ENCODE measurements at places on chromosomes 4 and X. TPM values are rescaled to one million over a fixed set of nuclear protein-coding genes. Genes with fewer than 3 reads are reported as not detected.

- DNase-seq, result peak; percentile 10
- no peak overlapping the region for H3K4me3 ChIP-seq
- no peaks in the 10 kb centered on the region for H3K36me3 ChIP-seq
- no peaks in the 10 kb centered on the region for H3K27me3 ChIP-seq
- no peaks in the 10 kb centered on the region for H3K4me1 ChIP-seq
Observed at GRCh38 chr4:88054901-88055300, 47.5 kb downstream of the PKD2 start.

DNA sequence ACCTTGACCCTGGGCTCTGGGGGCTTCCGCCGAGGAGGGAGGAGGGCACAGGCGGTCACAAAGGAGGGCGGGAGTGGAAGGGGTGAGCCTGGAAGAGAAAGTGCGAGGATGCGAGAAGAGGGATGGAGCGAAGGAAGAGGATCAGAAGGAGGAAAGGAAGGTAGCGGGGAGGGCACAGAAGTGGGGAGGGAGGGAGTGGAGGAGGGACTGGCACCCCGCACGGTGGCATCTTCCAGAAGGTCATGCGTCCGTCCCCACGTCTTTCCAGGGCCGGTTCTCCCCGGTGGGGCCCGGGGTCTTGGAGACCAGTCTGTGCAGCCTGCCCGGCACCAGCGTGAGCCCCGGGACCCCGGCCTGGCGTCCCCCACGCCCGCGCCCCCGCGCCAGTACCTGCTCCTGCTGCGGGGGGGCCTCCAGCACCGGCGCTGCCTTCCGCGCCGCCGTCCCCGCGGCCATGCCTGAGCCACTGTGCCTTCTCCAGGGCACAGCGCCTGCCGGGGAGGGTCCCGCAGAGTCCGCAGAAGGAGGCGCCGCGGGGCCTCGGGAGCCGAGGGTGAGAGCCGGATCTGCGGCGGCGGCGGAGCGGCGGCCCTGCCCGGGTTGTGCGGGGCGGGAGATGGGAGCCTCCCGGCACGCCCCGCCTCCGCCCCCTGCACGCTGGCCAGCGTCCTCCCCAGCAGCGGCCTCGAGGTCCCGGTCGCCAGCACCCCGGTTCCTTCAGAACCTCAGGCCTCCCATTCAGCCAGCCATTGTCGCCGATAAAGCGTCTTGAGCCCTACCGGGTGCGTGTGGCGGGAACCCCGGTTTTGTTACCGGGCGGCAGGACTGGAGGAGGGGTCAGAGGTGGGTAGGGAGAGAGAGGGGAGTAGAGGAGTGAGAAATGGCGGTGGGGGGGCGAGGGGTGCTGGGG lies at the start of gene RNF175:
Gene RNF175 (minus strand): TSS at position 618 of the 910 bp plus-strand sequence. CDS start 162 bp downstream, at position 456.
- peaks cover 41% of the 10 kb centered on the region for H3K27me3 ChIP-seq
- no peak for DNase-seq
- no peaks in the 10 kb centered on the region for H3K4me1 ChIP-seq

DNA sequence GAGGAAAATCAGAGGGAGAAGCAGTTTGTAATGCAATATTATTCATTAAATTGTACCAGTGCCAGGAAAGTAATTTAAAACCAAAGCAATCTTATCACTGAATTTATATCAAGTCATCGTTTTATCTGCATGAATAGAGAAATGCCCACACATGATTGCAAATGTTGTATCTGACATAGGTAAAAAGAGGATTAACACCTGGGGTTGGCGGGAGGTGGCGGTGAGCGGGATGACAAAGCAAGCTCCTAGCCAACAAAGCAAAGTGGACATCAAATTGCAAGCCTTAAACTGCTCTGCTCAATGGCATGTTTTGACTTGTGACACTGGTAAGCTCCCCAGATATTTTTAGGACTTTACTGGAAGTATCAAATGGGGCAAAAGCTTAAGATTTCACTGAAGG lies 16.4 kb downstream of the HPGD start:
- no peaks in the 10 kb centered on the region for H3K36me3 ChIP-seq
- no peak for DNase-seq
- no peaks in the 10 kb centered on the region for H3K27me3 ChIP-seq
- no peak overlapping the region for H3K27ac ChIP-seq
- H3K4me1 ChIP-seq, result no peaks in the 10 kb centered on the region

- H3K27me3 ChIP-seq, result no peaks in the 10 kb centered on the region
- DNase-seq, result no peak
- no peaks in the 10 kb centered on the region for H3K36me3 ChIP-seq
- no peak overlapping the region for H3K27ac ChIP-seq
Observed at GRCh38 chrX:121336831-121337421, 289.5 kb downstream of the GLUD2 start.

DNA sequence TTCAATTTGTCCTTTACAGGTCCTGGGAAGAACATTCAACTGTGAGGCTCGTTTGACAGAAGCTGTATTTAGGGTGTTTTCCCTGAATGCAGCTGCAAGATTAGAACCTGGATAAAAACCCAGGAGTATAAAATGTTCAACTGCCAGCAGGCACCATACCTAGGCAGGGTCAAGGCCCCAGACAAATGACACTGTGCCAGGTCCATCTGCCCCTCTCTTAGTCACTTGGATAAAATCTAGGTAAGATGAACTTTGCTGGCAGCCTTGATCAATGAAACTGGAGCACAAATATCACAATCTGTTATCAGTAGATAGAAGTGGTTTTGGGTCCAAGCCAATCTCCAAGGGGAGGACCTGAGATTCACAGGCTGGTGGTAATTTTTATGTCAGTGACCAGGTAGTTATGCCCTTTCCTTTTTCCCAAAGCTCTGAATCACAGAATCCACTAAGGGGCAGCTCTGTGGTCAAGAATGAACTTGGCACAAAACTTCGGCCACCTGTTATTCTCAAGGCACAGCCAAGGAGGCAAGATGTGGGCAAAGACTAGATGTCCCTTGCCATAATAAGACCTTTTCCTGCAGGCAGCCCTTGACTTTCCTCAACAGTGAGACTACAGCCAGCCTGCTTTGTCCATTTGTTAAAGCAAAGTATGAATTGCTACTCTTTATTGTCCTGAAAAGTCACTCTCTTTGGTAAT lies 501.0 kb downstream of the PPARGC1A start:
- H3K27me3 ChIP-seq, result no peaks in the 10 kb centered on the region
- no peaks in the 10 kb centered on the region for H3K4me1 ChIP-seq
- H3K36me3 ChIP-seq, result no peaks in the 10 kb centered on the region
- no peak overlapping the region for H3K4me3 ChIP-seq

GRCh38 chrX:155001873-155002272 lies 20.6 kb downstream of the F8 start:
- no peak for DNase-seq
- no peak overlapping the region for H3K27ac ChIP-seq
- no peaks in the 10 kb centered on the region for H3K27me3 ChIP-seq
- no peaks in the 10 kb centered on the region for H3K36me3 ChIP-seq
- no peak overlapping the region for H3K4me3 ChIP-seq

DNA sequence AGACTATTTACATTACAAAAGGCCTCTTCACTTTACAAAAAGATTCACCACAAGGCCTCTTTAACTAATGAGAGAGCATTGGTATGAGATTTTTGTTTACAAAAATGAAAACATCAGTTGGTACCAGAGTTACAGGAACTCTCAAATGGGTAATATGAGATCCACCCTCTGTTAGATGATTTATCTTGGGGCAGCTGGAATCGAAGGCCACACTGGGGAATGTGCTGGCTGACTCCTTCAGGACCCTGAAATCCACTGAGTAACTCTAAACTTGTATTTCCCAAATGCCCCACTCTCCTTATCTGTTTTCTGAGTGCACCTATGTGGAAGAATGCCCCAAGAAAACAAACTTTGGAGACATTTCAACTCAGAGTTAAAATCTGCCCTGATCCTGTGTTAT lies 232.9 kb upstream of the F9 start:
- H3K36me3 ChIP-seq, result no peaks in the 10 kb centered on the region
- H3K27me3 ChIP-seq, result no peaks in the 10 kb centered on the region
- H3K4me3 ChIP-seq, result no peak overlapping the region
- no peak overlapping the region for H3K27ac ChIP-seq
- no peaks in the 10 kb centered on the region for H3K4me1 ChIP-seq
- no peak for DNase-seq

DNA sequence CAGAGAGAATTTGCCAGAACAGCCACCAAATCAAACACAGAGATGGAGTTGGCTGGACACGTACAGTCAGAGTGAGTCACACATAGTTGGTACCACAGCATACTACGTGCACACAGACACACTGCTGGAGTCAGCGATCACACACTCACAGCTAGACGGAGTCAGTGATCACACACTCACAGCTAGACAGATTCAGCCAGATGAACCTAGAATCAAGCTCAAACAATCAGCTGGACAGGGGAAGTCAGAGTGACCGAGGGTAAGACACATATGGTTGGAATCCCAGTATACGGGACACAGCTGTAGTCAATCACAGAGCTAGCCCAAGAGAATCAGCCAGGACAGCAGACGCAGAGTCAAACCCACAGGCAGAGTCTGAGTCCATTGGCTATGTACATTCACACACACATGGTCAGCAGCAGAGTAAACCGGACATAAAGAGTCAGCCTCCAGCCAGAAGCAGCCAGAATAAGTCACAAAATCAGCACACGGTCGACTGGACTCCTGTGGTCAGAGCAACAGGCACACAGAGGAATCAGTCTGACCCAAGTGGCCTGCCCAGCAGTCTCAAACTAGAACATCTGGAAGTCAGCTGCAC lies 4.6 kb downstream of the SLC38A5 start:
- no peak overlapping the region for H3K27ac ChIP-seq
- no peak for DNase-seq
- peaks cover 20% of the 10 kb centered on the region for H3K4me1 ChIP-seq
- peaks cover 58% of the 10 kb centered on the region for H3K36me3 ChIP-seq
- no peak overlapping the region for H3K4me3 ChIP-seq
- H3K27me3 ChIP-seq, result no peaks in the 10 kb centered on the region

GRCh38 chrX:18855919-18856644 lies 127.8 kb downstream of the PHKA2 start:
- no peak for DNase-seq
- no peaks in the 10 kb centered on the region for H3K4me1 ChIP-seq
- peaks cover 4% of the 10 kb centered on the region for H3K27me3 ChIP-seq
- no peak overlapping the region for H3K4me3 ChIP-seq
- H3K27ac ChIP-seq, result no peak overlapping the region
- no peaks in the 10 kb centered on the region for H3K36me3 ChIP-seq

DNA sequence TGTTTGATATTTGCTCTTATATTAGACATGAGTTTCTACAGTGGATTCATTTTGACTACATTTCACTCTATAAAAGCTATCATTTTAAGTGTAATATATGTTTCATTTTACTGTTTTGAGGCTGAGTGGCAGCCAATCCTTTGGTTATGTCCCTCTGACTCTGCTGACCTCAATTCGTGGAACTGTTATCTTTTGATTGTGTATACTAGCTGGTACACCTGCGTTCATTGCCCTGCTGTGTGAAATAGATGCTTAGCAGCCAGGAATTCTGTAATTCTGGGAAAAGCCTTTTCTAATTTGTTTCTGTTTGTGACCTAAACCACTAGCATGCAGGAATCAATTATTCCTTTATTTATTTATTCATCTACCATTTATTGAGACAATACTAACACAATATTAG lies 269.4 kb upstream of the CT83 start:
- no peaks in the 10 kb centered on the region for H3K27me3 ChIP-seq
- no peaks in the 10 kb centered on the region for H3K36me3 ChIP-seq
- DNase-seq, result no peak

- H3K4me3 ChIP-seq, result no peak overlapping the region
- no peak for DNase-seq
- no peaks in the 10 kb centered on the region for H3K4me1 ChIP-seq
- no peak overlapping the region for H3K27ac ChIP-seq
- H3K36me3 ChIP-seq, result peaks cover 10% of the 10 kb centered on the region
Observed at GRCh38 chr4:88792268-88792781, 94.7 kb upstream of the NAP1L5 start.

DNA sequence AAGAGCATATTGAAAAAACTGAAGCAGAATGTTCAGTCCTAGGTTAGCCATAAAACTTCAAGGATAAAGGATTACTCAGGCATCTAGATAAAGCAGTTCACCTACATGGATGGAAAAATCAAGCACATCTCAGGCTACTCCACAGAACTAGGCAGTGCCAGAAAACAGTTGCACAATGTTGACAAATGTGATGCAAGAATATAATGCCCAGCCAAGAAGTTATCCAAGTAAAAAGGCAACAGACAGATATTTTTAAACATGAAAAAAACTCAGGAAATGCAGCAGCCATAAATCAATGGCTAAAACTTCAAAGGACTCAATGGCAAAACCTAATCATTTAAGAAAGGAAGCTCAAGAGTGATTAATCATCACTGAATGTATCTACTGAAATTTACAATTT lies 456.0 kb upstream of the FAM241A start:
- no peaks in the 10 kb centered on the region for H3K36me3 ChIP-seq
- H3K27ac ChIP-seq, result no peak overlapping the region
- H3K4me1 ChIP-seq, result no peaks in the 10 kb centered on the region
- DNase-seq, result no peak

DNA sequence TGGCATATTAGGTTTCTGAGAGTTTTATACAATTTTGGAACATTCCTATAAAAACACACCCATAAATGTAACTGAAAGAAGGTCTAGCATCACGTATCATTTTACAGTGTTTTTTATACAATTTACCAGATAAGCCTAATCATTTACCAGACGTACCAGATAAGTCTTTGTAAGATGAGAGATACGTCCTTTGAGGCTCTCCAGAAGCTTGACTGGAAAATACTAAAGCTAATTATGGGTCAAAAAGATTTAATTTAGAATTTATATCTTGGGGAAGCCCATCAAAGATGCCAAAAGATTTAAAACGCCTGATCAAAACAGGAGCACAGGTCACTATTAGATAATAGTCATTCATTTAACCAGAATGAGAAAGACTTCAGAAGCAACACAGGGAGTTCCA lies 55.0 kb downstream of the RGS12 start:
- H3K27me3 ChIP-seq, result no peaks in the 10 kb centered on the region
- H3K27ac ChIP-seq, result no peak overlapping the region
- H3K36me3 ChIP-seq, result no peaks in the 10 kb centered on the region
- no peak overlapping the region for H3K4me3 ChIP-seq
- no peaks in the 10 kb centered on the region for H3K4me1 ChIP-seq
- DNase-seq, result no peak

Gene HS6ST2
- total RNA-seq, result not detected

Gene MAGEA2B
- total RNA-seq, result 40.7 TPM

Gene OTUD6A
- total RNA-seq, result not detected

Gene ZDHHC15
- total RNA-seq, result not detected

Gene HSFX4
- total RNA-seq, result not detected

Gene SLC34A2
- total RNA-seq, result 1.2 TPM

Gene PDE6B
- not detected for total RNA-seq

Gene STK32B
- total RNA-seq, result 0.18 TPM

Gene USP17L29
- total RNA-seq, result not detected

Gene CCDC149
- total RNA-seq, result 0.09 TPM

Gene PSAPL1
- not detected for total RNA-seq

Measured in K562 (cell line).